ENCODE measurements at places on chromosomes 4 and X.

- no peak for DNase-seq
These were observed 140.1 kb upstream of the TRAM1L1 start for GRCh38 chr4:117225471-117225870.

DNA sequence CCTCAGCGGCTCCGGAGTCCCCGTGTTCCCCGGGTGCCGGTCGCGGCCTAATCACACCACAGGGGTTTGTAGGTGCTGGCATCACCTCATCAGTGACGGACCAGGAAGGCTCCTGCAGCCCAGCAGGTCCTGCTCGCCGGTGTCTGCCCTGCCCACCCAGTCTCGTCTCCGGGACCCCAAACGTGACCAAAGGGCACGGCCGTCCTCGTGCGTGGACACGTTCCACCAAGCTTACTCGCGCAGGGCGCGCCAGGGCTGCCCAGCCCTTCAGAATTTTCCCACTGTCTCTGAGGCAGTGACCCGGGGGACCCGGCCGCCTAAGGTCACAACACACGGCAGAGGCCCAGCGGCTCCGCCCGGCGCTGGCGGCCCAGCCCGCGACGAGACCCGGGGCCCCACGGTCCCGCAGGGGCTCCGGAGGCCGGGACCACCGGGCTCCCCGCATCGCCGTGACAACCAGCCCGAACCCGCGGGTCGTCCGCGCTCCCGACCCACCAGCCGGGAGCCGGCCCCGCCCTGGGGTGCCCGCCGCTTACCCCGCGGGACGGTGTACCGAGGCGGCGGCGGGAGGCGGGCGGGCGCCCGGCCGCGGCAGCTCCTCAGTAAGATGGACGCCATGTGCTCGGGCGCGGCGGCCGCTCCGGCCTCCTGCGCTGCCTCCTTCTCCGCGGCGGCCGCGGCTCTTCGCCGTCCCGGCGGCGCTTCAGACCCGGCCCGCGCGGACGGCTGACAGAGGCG lies 454 bp downstream of the LETM1 start:
- no peak for DNase-seq

DNA sequence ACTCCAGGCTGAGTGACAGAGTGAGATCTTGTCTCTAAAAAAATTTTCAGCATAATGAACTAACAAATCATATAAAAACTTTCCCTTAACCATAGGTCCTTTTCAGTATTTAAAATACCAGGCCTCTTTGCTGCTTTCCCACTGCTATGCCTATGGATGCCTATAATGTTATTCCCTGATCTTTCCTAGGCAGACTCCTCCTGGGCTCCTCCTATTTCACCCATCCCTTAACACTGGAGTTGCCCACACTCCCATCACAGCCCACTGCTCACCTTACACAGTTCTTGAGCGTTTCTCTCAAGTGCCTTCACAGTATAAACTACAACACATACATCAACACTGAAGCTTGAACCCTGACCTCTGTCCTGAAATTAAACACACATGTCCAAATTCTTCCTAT lies 31.6 kb downstream of the PAPSS1 start:
- no peak for DNase-seq

DNA sequence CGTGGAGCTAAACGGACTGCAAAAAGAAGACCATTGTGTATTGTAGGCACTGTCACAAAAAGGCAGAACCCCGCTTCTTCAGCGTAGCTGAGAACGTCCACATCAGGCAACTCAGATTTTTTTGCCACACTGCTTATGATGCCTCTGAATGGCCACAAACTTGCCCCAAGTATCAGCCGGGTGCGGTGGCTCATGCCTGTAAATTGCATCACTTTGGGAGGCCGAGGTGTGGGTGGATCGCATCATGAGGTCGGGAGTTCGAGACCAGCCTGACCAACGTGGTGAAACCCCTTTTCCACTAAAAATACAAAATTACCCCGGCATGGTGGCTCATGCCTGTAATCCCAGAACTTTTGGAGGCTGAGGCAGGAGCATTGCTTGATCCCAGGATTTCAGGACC lies 14.9 kb upstream of the IL3RA start:
- DNase-seq: no peak

DNA sequence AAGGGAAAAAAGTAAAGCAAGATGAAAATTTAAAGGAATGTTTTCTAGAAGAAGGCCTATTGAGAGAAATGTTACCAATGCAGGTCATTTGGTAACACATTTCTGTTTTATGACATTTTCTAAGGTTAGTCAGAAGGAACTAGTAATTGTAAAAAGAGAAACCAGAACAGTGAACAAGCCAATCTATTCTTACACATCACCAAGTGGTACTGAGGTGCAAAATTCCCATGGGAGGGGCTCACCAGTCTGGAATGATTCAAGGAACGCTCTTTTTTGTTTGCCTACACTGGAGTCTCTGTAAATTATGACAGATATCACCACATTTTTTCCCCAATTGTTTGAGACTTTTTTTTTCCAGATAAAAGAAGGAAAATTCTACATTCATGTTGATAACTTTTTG lies 404.7 kb upstream of the CNKSR2 start:
- DNase-seq: no peak

DNA sequence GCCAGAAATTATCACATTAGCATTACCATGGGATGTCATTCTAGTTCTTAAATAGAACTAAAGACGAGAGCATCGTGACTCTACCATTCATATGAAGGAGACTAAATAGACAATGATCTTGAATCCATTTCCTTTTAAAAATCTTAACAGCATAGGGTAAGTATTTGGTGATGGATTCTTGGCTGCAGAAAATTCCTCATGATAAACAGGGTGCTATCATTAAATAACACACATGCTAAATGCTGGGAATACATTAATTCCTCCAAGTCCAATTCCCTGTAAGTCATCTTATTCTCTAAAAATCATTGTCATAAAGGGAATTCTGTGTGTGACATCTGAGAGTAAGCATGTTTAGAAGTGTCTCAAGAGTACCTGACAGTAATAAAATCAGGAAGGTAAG lies 470.4 kb upstream of the MAGEB2 start:
- DNase-seq: no peak

DNA sequence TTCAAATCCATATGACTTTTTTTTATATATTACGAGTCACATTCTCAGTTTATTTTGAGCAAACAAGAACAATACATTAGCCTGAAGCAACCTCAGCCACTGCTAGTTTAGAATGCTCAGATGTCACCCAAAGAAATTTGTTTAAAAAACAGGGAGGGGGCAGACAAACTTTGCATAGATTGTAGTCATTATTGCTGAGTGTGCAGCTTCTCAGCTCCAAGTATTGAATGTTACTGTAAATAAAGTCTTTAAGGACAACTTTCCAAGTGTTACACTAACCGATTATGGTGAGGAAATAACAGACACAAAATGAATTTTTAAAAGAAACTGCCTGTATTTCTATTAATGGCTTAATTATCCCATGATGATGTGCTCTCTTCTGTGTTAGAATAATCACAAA lies 519.5 kb upstream of the GALNT7 start:
- DNase-seq: no peak

GRCh38 chr4:187103351-187103750 lies 379.7 kb upstream of the FAT1 start:
- no peak for DNase-seq

GRCh38 chr4:121439669-121440068 lies 58.9 kb upstream of the QRFPR start:
- DNase-seq: no peak

GRCh38 chr4:121655320-121656268 lies 41.2 kb downstream of the ANXA5 start:
- DNase-seq: no peak

DNA sequence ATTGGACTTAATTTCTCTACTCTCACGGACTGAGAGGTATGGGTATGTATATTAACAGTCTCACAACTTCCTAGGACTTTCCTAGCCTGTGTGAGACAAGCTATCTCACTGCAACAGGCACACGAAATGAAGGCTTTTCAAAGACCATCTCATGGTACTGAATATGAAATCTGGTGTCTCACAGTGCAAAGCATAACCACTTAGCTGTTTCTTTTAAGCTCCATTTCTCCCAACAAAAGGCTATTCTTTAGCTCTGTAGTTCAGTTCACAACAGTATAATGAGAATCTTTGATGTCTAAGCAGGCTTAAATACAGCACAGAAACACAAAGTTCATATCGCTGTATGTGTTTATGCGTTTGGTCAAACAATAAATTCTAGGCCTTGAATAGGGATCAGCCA lies 116.2 kb upstream of the PCDH18 start:
- no peak for DNase-seq

DNA sequence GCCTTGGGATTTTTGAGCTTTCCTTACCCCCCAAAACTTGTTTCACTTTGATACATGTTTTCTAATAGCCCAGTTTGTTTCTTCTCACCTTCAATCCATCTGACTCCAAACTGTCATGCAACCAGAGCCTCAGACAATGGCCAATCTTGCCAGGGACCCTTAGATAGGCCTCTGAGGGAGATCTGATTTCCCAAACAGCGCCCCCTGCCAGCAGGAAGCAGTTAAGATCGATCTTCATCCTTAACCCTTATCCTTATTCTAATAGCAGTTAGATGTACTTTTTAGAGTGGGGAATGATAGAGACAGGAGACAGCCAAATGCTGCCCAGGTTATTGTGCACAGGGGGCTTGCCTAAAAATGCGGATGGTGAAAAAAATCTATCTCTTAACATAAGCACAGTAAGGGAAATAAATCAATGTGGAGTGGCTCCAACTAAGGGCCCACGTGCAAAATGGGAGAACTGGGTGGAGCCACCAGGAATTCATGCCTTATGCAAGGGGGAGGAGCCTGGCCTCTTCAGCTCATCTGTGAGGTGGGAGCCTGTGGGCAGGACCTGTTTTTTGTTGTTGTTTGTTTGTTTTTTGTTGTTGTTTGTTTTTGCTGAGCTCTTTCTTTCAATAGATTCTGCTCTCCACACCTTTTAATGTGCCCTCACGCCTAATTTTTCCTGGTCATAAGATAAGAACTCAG lies 833.6 kb upstream of the AGA start:
- DNase-seq: no peak

Data from nucleus accumbens (tissue), 56 donors.